ENCODE measurements at places on chromosomes 7 and 10.

GRCh38 chr10:92737484-92737883 lies 47.7 kb downstream of the HHEX start:
- no peak for DNase-seq

GRCh38 chr7:146216396-146217041 lies 99.9 kb downstream of the CNTNAP2 start:
- DNase-seq = no peak

DNA sequence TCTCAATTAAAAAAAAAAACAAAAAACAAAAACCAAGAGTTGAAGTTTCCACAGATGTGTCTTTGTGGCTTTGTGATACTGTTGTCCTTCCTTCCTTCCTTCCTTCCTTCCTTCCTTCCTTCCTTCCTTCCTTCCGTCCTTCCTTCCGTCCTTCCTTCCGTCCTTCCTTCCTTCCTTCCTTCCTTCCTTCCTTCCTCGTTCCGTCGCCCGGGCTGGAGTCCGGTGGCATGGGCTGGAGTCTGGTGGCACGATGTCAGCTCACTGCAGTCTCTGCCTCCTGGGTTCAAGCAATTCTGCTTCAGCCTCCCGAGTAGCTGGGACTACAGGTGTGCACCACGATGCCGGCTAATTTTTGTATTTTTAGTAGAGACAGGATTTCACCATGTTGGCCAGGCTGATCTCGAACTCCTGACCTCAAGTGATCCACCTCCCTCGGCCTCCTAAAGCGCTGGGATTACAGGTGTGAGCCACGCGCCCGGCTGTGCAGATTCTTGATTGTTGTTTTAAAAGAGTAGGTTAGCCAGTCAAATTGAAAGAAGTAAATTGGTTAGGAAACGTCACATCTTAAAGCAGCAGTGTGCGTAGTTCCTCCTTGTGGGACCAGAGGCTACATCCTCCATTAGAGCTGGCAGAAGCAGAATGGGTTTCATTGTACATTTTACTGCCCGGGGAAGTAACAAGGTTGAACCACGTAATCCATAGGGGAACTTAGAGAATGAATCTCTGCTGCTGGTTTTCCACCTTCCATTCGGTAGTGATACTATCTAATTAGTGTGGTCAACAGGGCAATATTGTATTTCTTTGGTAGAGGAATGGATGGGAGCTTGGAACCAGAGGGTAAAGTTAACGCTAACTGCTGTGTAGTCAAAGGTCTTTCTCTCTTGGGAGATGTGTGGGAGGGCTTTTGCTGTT lies 20.6 kb downstream of the DNAJB6 start:
- DNase-seq = no peak

DNA sequence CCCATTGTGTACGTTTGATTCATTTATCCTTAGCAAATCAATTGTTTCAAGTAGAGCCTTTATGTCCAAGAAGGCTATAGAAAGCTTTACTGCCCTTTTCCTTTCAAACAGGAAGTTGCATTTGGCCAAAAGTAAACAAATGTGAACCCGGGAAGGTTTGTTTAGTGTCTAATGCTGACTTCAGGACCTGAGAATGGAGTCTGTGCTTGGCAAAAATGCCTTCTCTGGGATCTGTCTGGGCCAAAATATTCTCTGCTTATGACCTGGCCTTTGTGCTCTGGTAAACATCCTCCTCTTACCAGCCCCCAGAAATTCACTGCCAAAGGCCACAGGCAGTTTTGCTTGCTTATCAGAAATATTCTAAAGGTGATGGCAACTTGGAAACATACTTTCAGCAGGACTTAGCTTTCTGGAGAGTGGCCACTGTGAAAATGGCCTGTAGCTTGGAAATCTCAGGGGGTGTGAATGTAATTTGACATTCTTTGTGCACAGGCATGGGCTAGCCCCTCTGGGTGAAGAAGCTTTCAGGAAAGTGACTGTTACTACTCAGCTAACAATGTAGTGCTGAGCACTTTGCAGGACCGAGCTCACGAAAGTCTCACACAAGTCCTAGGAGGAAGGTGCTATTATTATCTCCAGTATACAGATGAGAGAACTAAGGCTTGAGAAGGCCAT lies 199.5 kb downstream of the PTEN start:
- no peak for DNase-seq

- DNase-seq = no peak
These were observed 637.2 kb downstream of the POM121L12 start for GRCh38 chr7:53672681-53673080.

- no peak for DNase-seq
These were observed 70.8 kb downstream of the FRMD4A start for GRCh38 chr10:14259696-14260566.

GRCh38 chr7:50331564-50332208 lies 27.2 kb downstream of the IKZF1 start:
- DNase-seq = peak; percentile 72

- no peak for DNase-seq
These were observed 198.3 kb downstream of the WDR11 start for GRCh38 chr10:121049489-121049888.

GRCh38 chr7:116582806-116583444 lies 58.1 kb downstream of the CAV1 start:
- DNase-seq = no peak

DNA sequence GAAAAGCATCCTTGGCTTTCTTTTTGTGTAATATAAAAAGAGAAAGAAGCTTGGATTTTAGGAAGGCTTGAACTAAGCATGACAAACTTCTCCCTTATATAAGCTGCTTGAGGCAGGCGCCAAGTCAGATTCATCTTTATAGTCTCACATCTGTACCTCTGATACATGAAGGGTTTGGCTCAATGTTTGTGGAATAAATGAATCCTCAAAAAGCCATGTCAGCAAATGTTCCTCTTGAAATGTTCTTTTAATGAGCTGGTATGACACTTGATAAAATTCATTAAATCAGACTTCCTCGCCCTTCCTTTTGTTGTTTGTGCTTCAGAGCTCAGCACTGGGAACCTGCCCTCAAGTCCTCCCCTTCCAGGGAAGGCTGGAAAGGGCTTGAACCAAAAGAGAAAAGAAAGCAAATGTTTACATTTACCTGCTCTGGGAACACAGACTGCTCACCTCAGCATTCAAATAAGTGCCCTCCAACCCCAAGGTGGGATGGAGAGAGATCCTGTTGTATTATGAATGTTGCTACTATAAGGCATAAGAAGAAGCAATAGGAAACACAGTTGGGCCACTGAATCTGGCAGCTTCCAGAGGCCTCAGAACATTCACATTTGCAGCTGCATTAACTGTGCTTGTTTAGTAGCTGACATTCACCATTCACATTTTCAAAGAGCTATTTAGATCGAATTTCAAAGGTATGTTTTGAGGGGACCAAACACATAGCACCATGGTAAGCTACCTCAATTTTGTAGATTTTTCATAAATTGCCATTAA lies 212.6 kb downstream of the CACNA2D1 start:
- DNase-seq = no peak

DNA sequence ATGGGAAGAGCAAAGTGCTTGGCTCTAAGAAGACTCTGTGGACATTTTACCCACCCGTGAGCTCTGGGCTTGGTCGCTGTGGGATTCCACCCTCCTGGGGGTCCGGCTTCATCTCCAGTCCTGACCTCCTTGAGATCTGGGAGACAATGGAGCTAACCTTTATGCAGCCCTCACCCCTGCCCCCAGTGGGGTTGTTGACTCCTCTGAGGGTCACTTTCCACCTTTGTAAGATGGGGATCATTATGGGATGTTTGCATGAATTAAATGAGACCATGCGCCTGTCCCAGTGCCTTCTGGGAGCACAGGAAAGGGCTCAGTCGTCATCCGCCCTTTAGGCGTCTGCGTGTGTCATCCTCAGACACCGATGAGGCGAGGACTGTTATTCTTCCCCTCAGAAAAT lies 237.2 kb downstream of the SKAP2 start:
- no peak for DNase-seq

DNA sequence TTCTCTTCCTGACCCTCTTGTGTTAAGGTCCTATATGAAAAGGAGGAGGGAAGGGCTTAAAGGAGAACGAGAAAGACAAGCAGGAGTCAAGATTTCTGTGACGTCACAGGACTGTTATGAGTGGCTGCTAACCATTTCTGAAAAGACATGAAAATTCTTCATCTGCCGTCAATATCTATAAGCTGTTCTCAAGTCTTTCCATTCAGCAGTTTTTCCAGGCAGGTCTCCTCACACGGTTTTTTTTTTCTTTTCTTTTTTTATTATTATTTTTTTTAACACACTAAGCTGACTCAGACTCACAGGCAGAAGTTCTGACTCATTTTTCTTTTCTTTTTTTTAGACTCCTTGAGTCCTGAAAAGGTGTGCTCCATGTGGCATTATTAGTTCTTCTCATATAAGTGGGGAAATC lies 72.0 kb downstream of the DGKI start:
- DNase-seq = no peak

- no peak for DNase-seq
These were observed 80.0 kb downstream of the RBM33 start for GRCh38 chr7:155724327-155725005.

DNA sequence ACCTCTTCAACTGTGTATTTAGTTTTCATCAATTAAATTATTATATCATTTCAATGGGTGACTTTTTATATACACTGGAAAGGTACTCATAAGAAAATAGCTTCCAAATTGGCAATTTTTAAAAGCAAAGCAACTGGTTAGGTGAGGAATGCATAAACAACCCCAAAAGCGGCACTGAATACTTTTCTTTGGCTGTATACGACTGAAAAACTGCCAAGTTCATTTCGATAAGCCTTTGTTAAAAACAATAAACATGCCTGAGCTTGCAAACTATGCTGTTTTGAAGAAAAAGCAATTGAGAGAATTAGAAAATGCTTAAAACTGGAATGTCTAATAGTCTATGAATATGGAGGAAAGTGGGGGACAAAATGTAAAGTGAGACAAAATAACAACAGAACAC lies 2.9 kb downstream of the SLC16A12 start:
- no peak for DNase-seq

- no peak for DNase-seq
These were observed 115.5 kb downstream of the PHTF2 start for GRCh38 chr7:77913977-77914607.
